ENCODE measurements at places on chromosomes 12 and 14.

GRCh38 chr14:51430633-51431032, 190.6 kb downstream of the TMX1 start:
- no peak for DNase-seq

- DNase-seq, result no peak
Observed at GRCh38 chr14:64159588-64159987, 134.6 kb downstream of the ESR2 start.

- DNase-seq, result no peak
Observed at GRCh38 chr12:57247041-57247440, 3.9 kb downstream of the STAC3 start.

DNA sequence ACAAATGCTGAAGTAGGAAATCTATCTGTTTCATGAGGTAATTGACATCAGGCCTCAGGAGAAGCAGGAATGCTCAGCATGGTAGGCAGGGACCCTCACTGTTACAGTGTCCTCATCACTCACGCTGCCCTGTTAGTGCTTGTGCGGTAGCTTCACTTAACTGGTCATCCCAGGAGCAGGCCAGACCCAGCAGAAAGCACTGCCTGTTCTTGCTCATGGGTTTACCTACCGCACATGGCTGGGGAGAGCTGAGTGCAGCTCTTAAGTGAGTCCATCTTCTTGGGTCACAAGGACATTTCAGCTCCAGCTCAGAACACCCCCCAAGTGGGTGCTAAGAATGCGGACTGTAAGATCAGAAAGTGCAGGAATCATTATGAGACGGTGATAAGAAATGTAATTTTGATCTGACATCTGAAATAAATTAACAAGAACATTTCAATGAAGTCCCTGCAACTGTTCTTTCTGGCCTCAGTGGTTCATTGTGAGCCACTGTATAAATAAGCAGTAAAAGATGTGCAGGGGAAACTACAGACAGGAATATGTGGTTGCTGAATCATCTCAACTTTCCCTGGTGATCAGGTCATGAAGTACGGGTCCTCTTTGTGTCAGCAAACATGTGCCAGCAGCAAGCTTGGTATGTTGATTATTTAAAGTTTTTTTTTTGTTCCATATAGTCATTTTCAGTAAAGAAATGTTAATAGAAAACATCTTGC, 757.7 kb upstream of the TMEM132C start:
- no peak for DNase-seq

- DNase-seq, result no peak
Observed at GRCh38 chr14:56224229-56224628, 106.0 kb downstream of the PELI2 start.

DNA sequence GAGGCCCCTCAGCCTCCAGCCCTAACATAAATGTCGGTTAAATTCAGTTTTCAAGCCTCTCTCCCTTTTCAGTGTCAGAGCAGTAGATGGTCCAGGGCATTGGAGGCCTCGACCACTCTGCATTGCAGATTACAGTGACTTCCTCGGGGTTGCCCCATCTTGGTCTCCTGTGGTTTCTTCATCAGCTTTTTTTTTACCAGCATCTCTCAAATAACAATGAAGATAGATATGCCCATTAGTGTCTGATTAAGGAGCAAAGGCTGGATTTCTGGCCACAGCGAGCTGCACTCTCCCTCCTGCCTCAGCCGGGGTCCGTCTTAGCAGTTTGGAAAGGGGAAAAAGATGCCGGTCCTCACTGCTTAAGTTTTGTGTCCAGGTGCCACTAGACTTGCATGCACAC, 49.7 kb downstream of the C14orf132 start:
- no peak for DNase-seq

DNA sequence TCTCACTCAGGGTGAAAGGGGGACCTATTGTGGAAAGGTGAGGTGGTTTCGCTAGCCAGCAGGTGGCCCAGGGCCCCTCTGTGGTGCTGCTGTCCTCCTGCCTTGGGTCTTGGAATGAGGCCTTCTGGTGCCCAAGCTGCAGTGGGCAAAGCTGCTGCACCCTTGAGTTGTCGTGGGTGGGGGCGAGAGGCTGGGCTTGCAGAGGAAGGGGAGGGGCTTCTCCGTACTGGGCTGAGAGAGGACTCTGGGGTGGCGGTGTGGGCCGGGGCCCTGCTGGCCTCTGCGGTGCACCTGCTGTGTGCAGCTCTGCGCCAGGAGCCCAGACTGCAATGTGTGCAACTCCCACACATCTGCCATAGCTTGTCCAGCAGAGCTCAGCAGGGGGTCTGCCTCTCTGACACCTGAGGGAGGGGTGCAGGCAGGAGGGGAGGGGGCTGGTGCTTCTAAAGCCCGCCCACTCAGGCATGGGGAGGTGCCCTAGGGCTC, 145.8 kb downstream of the KIF26A start:
- no peak for DNase-seq

DNA sequence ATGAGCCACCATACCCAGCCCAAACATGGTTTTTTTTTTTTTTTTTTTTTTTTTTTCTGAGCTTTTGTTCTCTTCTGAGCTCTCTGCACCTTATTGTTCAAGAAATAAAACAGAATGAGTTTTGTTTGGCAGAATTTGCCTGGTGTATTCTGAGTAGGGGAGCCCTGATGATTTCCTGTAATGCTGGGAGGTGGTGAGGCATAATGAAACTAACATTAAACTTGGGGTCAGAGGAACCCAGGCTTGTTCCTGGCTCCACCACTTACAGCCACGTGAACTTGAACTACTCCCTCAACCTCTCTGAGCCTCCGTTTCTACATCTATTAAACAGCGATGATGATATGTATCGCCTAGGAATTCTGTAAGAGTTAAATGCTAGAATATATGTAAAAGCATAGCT, 276.3 kb upstream of the CRY1 start:
- DNase-seq, result no peak

DNA sequence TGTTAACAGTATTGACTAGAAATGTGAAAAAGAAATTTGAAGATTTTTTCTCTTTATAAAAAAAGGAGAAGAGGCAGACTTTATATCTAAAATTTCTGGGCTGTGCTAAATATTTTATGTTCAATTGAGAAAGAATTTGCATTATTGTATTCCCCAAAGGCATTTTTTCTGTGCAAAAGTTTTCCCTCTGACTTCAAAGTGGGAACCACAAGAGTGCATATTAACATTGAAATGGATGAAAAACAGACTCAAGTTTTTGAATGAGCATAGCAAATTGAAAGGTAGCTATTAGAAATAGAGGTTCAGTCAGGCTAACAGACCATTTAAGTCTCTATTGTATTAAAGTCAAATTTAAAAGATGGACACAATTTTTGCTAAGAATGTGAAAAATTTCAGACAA, 95.2 kb downstream of the RASSF9 start:
- no peak for DNase-seq

DNA sequence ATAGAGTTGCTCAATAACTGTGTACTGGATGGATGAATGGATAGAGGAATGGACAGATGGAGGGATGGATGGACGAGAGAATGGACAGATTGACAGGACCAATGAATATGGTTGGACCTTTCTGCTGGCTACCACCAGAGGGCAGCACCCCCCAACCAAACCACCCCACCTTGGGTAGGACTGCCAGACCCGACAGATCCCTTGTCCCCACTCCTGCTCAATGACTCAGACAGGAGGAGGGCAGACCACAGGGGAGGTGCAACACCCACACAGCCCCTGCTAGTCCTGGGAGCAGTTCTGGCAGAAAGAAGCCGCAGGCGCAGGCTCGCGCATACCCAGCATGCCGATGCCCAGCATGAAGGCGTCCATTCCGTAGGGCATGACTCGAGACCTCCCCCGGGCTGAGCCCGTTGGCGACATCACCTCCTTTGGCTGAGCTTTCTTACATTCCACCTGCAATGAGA, 12.4 kb downstream of the MSI1 start:
- peak; percentile 17 for DNase-seq

DNA sequence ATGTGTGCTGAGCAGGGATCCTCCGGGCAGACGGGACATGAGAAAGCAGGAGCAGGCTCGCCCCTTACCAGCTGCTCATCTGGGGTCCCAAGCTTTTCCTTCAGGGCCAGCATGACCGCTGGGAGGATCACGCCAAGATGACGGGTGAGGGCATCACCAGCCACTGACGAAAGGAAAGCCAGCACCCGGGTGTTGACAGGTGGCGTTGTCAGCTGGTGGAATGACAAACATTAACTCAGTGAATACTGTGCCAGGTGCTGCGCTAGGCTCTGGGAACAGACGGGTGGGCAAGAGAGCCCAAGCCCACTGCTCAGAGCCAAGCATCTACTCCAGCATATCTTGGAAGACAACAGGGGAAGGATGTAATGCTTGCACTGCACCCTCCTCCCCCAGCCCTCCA, 21.3 kb upstream of the RAB35 start:
- no peak for DNase-seq

DNA sequence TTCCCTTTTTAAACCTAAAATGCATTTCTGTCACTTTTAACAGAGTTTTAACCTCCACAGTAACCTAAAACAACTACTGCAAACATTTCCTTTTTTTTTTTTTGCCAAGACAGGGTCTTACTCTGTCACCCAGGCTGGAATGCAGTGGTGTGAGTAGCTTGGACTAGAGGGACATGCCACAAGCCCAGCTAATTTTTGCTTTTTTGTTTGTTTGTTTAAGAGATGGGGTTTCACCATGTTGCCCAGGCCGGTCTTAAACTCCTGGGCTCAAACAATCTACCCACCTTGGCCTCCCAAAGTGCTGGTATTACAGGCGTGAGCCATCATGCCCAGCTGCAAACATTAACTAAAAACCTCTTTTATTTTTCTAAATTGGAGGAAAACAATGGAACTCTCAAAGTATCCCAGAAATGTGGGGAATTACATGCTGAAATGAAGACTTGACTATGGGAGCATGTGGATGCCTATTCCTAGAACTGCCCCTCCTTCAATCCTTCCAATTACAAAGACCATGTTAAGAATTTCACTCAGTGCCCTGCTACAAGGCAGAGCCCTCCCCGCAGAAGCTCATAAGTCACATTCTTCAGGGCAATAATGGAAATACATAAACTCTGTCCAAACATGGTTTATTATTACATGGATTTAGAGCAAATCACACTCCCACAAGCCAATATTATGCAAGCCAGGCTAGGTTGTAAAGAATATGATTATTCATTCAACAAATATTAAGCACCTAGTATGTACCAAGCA, 66.9 kb downstream of the C12orf56 start:
- DNase-seq, result no peak

GRCh38 chr12:57430112-57430930, 522 bp downstream of the R3HDM2 start:
- DNase-seq, result peak; percentile 61

DNA sequence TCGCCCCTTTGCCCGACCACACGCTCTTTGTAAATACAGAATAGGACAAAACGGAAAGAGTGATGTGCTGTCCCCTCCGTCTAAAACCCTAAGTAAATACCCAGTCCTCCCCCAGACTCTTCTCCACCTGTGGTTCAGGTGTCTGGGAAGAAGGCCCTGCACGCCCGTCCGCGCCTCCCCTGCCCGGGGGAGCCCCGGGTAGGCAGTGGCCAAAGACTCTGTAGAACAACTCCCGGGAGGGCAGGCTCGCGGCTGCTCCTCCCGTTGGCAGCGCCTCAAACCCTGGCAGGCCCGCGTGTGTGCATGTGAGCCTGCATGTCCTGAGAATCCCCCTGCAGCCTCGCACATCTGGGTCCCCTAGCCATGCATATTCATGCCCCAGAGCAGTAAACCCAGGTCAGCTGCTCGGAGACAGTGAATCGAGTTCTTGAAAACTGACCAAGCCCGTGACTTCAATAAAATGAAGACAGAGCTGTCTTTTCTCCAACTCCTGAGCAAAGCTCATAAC, 165.8 kb downstream of the MON2 start:
- peak; percentile 48 for DNase-seq

DNA sequence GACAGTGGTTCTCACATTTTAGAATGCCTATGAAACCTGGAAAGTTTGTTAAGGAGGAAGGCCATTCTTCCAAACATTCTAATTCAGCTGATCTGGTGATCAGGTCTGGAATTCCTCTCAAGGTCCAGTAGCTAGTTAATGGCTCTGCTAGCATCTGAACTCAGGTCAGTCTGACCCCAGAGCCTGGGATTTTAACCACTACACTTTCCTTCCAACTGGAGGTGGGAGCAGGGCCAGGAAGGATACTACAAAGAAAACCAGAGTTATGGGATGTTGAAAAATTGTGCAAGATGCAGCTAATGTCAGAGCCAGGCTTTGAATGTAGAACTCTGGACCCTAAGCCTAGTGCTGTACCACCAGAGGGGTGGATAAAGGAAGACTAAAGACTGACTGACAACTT, 73.6 kb upstream of the NID2 start:
- no peak for DNase-seq

- DNase-seq, result no peak
Observed at GRCh38 chr12:23376238-23376637, 573.2 kb downstream of the SOX5 start.

DNA sequence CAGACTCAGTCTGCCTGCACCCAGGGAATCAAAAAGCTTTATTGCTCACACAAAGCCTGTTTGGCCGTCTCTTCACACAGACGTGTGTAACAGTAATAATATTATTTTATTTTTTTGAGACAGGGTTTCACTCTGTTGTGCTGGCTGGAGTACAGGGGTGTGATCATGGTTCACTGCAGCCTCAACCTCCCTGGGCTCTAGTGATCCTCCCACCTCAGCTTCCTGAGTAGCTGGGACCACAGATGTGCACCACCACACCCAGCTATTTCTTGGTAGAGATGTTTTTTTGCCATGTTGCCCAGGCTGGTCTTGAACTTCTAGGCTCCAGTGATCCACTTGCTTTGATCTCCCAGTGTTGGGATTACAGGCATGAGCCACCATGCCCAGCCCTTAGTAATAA, 88.4 kb upstream of the DCD start:
- DNase-seq, result no peak

DNA sequence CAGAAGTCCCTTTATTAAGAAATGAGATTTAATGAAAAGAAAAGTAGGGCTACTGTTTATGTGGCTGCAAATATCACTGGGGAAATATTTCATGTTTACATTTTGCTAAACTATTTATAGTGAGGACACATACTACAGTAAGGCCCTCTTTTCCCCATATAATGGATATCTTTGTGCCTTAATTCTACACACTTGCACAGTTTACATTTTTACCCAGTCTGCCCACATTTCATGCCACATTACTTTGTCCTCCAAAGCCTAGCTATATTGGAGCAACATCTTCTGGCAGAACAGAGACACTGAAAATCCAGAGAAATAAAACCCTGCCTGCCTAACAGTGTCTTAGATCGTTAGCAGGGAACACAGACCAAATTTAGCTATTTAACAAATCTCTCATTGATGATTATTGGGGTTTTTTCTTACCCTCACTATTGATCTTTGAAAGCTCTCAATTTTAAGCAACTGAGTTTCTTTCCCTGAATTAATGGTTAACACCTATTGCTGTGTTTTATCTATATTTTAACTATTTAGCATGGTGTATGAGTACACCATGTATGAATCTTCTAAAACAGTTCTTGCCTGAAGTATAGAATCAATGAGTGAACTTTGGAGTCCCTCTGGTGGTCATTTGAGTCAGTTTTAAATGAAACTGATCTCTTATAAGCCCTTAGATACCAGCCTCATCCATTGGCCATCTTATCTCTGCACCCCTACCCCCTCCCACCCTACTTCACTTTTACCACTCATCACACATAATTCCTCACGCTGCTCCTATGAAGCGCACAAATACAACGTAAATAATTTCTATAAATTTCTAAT, 170.2 kb downstream of the BCAT1 start:
- DNase-seq, result peak; percentile 48
